ENCODE measurements at places on chromosomes 2 and 18. TPM values are rescaled to one million over a fixed set of nuclear protein-coding genes. Genes with fewer than 3 reads are reported as not detected.

DNA sequence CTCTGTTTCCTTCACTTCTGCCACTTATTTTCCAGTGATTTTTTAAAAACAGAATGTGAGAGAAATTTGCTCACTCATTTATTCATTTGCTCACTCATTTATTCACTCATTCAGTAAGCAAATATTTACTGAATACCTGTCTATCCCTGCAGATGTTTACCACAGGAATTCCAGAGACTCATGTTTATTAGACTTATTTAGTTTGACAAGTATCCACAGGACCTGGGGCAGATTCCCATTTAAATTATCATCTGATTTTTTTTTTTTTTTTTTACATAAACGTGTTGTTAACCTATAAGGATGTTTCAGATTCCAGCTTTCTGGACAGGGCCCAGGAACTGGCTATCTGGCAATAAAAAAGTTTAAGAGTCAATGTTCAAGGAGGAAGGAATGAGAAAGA is 175.1 kb upstream of the ERBB4 start:
- no peak for DNase-seq

DNA sequence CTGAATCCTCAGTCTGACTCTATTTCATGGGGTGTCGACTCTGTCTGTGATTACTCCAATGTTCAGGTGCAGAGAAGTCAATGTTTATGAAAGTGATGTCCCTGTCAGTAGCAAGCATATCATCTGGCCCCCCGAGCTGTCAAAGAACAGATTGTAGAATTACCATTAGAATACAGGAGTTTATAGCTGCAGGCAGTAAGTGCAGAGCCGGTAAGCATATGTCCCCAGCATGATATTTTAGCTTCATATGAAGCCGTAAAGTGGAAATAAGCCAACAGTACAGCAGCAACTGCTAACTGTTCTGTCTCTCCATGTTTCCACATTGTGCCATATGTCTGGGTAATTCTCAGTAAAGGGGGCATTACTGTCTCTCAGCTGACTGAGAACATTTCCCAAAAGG is 541.8 kb downstream of the SOX11 start:
- no peak for DNase-seq

DNA sequence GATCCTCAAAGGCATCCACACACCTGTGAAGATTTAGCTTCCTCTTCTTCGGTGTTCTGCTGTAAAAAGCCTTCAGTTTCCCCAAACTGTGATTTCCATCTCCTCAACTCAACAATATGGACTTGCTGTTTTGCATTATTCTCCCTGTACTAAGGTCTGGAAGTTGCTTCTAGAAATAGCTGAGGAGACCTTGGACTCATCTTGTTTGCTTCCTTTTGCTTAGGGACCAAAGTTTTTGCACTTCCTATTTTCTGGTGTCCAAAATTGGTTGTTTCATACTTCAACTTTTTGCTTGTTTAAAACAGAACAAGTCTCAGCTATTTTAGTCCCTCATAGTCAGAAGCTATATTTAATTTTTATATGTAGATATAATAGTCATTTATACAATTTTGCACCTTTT is 201.9 kb upstream of the COPS8 start:
- DNase-seq = no peak

FSHR gene
- polyA plus RNA-seq = not detected

ZNF397 gene
- 16.8 TPM for polyA plus RNA-seq

GPR45 gene
- polyA plus RNA-seq = not detected

DNA sequence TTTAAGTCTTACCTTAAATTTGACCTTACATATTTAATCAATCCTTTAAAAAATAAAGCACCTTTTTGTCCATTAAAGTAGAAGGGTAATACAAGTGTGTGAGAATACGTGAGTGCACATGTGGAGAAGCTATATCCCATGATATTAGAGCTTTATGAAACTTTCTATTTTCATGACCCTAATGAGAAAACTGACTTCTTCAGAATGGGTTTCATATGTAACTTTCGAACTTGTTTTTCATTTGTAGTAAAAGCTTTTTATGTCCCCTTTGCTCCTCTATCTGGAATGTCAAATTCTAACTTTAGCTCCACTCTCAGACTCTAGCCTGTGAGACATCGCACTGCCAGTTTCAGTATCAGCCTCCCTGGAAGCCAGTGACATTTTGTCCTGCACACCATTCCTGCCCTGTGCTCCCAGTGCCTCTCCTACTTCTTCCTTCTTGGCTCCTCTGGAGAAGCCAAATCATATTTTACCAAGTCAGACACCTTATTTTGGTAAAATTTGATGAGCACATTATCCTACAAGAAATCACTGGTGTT is 42.0 kb downstream of the MAPRE2 start:
- DNase-seq = no peak

DNA sequence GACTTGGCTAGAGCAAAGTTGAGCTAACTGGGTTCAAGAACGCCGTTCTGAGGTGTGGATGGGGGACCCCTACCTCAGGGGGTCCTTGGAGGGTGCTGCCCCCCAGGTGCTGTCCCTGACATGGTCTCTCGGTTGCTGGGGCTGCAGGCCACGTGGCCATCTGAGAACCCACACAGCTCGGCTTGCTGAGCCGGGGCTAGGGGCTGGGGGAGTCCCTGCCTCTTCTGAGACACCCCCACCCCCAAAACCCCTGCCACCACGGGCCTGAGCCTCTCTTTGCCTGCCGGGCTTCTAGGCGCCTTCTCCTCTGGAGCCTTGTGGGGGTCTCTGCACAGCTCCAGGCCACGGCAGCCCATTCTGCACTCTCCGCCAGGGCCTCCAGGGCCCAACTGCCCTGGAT is 52.0 kb upstream of the LAMA1 start:
- no peak for DNase-seq

DNA sequence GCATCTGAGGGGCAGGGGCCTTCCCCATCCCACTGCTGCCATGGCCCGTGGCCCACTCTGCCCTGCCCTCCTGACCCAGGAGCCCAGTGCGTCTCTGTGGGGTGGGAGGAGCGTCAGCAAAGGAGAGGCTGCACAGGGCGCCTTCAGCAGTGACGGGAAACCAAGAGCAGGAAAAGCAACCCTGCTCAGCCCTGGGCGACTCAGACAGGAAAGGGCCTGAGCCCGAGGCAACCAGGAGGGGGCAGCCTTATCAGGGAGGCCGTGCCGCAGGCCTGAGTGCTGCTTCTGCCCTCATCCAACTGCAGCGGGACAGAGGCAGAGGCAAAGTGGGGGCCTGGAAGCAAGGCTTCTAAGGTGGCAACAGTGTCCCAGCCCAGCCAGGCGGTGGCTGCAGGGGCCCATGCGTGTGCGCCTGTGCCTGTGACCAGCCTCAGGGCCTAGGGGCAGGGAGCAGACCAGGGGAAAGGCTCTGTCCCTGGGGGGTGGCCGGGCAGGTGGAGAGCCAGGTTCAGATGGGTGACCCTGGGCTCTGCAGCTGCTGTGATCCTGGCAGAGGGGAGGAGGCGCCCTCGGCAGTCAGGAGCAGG is 23.3 kb upstream of the ALPI start:
- no peak for DNase-seq

DNA sequence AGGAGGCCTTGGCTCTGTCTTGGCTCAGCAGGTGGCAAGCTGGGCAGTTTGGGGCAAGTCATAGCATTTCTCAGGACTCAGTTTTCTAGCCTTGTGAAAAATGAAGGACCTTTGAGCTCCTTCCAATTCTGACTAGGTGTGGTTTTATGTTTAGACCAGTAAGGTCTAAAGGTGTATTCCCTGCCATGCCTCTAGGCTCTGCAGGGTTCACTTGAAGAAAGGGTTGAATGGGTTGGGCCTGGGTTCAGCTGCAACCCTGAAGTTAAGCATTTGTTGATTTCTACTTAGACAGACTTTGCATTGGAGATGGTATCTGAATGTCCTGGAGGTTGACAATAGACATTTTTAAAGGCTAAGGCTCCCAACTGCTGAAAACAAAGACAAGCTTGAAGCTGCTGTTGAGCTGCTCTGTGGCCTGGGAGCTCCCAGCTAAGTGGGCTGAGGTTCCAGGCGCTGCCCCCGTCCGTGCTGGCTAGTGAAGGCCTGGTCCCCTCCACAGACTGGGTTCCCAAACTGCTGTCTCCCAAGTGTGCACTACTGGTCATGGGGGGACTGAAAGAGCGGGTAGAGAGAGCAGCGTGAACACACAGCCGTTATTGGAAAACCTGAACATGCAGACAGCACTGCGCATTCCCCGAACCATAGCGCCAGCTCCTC is 100.7 kb upstream of the SMAD7 start:
- DNase-seq = no peak

GRCh38 chr2:143828763-143829537 is 691.0 kb downstream of the ZEB2 start:
- no peak for DNase-seq

GRCh38 chr18:74148543-74149070 is 284 bp downstream of the TIMM21 start:
- DNase-seq = no peak

B3GNT7 gene
- 4.1 TPM for polyA plus RNA-seq

LONRF2 gene
- not detected for polyA plus RNA-seq

- no peak for DNase-seq
Observed at GRCh38 chr2:68577183-68577582, 66.2 kb upstream of the PROKR1 start.

DNA sequence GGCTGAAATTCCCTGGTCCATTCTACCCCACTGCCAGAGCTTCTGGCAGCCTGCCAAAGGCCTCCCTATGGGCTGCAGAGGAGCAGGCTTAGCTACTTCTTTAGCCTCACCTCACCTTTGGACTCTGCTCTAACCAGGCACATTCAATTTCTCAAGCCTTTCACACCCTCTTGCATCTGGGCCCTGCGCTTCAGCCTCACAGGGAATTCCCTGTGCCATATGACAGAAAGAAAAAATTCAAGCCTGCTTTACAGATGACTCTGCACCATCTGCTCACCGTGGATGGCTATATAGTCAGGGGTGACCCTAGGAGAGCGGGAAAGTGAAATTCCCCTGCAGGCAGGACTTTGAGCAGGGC is 62.5 kb downstream of the REEP1 start:
- no peak for DNase-seq

GRCh38 chr2:191366199-191366598 is 121.0 kb downstream of the MYO1B start:
- no peak for DNase-seq
